ENCODE measurements at places on chromosomes 3 and 15.
A peak's percentile ranks its signal among the peaks of the same experiment; 100 is the strongest.

- no peak for DNase-seq
Measured at GRCh38 chr15:75172284-75172820, 29.3 kb upstream of the C15orf39 start.

- peak; percentile 36 for DNase-seq
Measured at GRCh38 chr3:99965077-99965476, 147.4 kb downstream of the CMSS1 start.

DNA sequence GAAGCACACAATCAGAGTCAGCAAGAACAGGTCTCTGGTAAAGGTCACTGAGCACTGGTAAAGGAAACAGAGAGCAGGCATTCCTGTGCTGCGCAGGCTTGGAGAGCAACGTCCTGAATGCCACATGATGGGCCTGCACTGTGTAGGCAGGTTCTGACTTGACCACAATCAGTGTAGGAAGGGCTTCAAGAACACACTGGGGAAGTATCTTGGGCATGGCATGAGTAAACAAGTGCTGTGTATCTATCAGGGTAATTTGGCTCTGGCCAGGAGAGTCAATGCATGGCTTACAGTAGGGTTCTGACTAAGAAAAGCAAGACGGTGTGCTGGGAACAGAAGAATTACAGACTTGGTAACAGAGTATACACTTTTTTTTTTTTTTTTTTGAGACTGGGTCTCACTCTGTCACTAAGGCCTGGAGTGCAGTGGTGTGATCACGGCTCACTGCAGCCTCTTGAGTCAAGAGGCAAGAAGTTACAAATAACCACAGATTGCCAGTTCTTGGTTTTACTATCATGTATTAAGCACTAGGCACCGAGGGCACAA lies 30.6 kb downstream of the TBC1D2B start:
- DNase-seq, result no peak

DNA sequence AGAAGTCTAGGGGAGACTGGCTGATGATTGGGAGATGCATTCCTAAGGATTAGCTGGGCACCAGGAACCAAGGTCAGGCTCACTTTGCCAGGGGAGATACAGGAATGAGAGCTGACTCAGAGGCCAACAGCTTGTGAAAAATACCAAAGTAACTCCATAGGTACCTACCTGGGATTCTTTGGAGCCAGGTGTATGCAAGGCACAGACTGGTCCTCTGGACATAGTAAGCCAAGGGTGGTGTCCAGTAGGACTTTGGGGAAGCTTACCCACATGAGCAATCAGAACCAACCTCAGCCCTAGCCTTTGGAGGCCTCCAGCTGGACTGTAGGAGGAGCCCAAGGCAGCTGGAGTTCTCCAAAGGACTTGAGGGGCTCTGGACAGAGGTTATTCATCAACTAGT lies 47.5 kb downstream of the CRYGS start:
- no peak for DNase-seq

- DNase-seq, result peak; percentile 49
Measured at GRCh38 chr15:64092864-64093626, 593 bp downstream of the CIAO2A start.

- DNase-seq, result no peak
Measured at GRCh38 chr3:53255423-53255774, 423 bp downstream of the TKT start.

- no peak for DNase-seq
Measured at GRCh38 chr3:77623500-77623899, 583.6 kb downstream of the ROBO2 start.

DNA sequence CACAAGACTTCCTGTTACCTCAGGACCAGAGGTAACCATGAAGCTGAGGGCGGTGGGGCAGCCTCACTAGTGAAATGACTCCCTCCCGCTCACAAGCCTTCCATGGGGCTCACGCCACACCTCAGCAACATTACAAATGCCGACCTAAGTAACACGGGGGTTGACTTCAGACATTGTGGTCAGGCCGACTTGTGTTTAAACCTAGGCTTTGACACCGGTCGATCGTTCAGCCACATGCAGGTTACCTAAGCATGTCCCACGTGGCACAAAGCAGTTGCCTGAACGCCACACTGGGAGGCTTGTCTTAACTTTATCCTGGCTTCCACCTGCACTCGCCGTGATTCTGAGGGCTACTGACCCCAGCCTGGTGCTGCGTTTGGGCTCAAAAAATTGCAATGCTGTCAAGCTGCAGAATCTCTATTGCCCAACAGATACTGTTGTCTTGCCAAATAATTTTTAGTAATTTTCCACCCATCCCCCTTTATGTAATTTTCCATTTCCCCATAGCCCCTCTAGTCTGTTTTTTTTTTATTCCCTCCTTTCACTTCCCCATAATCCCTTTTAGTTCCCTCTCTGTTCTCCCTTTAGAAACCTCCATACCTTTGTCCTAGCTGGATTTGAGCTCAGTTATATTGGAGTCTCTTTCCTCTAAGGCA lies 158.6 kb upstream of the RGMA start:
- no peak for DNase-seq

- DNase-seq, result peak; percentile 79
Measured at GRCh38 chr15:98518823-98519561, 129.3 kb upstream of the IGF1R start.

GRCh38 chr3:44208086-44208485 lies 33.6 kb upstream of the TOPAZ1 start:
- DNase-seq, result peak; percentile 73

GRCh38 chr15:39699516-39700374 lies 82.9 kb downstream of the FSIP1 start:
- DNase-seq, result peak; percentile 42

DNA sequence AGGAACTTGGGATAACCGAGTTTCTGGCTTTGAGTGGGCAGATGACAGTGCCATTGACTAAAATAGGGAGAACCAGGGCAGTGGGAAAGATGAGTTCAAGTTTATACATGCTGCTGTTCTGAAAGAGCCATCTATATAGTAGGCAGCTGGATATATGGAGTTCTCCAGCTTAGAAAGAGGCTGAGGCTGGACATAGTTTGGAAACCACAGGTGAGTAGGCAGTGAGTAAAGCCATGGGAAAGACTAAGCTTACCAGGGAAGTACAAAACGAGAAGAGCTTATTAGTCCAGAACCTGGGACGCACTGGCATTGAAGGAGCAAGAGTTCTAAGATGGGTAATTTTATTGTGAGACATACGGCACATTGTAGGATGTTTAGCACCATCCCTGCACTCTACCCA lies 54.2 kb downstream of the MSL2 start:
- DNase-seq, result peak; percentile 31

DNA sequence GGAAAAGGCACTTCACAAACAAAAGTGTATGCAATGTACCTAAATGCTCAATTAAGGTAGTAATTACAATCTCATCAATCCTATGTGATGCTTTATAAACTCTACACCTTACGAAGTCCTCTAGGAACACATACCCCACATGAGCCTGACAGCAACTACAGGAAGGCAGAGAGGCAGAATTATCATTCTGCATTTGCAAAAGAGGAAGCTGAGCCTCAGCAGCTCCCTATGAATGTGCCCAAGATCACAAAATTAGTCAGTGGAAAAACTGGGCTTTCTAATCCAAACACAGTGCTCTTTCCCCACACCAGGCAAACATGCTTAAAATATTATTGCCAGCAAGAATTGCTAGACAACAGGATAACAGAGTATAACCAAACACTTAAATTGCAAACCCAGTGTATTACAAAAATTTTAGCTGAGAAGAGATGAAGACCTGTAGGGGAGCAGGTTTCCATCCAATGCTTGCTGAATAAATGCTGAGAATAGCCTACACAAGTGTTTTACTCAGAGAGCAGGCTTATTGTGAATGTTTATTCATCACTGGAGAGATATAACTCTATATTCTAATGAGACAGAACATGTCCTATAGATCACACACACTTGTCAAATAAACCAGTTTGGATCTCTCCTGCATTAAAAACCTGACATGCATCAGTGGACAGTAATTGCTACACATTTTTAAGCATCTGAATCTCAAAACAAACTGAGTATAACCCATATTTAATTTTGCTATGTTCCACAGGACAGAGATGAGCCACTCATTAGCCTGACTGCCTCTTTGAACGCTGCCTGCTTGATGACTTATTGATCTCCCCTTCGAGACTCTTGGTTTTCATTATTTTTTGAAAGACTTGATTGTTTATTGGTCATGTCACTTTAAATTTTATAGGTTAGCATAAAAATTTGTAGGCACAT lies 62.2 kb downstream of the PLCH1 start:
- DNase-seq, result no peak

DNA sequence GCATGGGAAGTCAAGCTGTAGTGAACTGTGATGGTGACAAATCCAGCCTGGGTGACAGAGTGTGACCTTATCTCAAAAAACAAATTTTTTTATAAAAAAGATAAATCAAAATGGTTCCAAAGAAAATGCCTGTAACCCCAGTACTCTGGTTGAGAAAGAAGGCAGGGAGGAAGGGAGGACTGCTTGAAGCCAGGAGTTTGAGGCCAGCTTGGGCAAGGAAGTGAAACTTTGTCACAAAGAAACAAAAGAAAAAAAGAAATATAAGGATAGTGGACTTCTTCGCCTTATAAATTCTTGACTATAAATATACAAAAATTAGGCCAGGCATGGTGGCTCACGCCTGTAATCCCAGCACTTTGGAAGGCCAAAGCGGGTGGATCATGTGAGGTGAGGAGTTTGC lies 34.1 kb downstream of the SMARCC1 start:
- no peak for DNase-seq

DNA sequence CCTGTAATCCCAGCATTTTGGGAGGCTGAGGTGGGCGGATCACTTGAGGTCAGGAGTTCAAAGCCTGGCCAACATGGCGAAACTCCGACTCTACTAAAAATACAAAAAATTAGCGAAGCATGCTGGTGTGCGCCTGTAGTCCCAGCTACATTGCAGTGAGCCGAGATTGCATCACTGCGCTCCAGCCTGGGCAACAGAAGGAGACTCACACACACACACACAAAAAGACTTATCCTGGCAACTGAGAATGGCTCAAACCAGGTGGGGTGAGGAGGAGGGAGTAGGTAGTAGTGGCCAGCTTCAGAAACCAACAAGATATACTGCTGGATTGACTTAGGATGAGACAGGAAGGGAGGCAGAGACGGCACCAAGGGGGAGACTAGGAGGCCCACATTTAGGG lies 53.4 kb upstream of the APEH start:
- DNase-seq, result no peak

GRCh38 chr3:178295292-178295912 lies 240.8 kb upstream of the KCNMB2 start:
- DNase-seq, result peak; percentile 99

DNA sequence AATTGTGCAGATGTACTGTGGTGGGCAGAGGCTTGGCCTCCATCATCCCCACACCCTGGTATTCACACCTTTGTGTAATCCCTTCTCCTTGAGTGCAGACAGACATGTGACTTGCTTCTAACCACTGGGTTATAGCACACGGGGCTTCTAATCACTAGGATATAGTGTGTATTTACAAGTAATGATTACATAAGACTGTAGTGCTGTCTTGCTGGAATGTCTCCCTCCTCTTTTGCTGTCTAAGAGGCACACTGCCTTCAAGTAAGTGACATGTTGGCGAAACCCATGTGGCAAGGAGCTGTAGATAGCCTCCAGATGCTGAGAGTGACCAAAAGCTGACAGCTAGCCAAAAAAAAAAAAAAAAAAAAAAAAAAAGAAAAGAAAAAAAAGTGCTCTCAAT lies 542.7 kb upstream of the MDFIC2 start:
- peak; percentile 28 for DNase-seq

DNA sequence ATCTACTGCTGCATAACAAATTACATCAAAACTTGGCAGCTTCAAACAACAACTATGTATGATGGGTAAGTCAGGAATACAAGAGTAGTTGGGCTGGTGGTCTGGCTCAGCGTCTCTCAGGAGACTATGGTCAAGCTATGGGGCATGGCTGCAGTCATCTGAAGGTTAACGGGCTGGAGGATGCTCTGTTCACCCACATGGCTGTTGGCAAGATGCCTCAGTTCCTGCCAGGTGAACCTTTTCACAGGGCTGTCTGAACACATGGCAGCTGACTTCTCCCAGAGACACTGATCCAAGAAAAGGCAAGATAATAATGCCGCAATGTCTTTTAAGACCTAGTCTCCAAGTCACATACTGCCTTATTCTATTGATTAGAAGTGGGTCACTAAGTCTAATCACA lies 63.7 kb downstream of the GPR176 start:
- no peak for DNase-seq

DNA sequence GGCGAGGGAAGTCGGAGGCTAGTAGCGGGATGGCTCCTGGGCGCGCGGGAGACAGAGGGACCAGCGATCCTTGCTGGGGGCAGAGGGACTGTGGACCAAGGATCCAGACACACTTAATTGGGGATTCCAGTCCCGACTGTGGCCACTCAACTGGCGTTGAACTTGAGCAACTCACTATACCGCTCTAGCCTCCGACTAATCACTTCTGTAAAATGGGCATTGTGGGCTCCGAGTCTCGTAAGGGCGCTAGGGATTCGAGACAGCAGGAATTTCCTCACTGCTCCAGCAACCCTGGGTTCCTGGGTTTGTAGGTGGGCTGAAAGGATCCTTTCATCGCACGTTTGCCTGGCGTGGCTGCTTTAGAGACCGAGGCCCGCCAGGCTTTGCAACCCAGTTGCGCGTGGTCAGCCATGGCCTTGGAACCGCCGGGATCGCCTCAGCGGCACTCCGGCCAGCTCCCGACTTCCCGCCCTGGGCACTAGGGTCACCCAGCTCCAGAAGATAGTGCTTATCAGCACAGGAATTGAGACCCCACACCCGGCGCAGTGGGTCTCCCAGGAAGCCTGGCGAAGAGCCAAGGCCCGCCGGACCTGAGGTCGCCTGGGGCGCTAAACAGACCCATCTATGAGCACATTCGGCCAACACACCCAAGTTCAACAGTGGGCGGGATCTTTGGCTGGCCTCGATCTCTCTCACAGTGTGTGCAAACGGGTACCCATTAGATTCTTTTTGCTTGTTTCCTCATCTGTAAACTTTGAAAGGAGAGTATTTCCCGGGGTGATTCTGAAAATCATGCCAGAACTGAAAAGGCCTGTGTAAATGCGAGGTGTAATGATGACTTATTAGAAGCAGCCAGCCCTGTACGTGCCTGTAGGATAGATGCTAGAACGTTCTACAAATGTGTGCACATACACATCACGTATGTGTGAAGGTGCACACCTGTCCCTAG lies 9.9 kb downstream of the FOXL2 start:
- no peak for DNase-seq

DNA sequence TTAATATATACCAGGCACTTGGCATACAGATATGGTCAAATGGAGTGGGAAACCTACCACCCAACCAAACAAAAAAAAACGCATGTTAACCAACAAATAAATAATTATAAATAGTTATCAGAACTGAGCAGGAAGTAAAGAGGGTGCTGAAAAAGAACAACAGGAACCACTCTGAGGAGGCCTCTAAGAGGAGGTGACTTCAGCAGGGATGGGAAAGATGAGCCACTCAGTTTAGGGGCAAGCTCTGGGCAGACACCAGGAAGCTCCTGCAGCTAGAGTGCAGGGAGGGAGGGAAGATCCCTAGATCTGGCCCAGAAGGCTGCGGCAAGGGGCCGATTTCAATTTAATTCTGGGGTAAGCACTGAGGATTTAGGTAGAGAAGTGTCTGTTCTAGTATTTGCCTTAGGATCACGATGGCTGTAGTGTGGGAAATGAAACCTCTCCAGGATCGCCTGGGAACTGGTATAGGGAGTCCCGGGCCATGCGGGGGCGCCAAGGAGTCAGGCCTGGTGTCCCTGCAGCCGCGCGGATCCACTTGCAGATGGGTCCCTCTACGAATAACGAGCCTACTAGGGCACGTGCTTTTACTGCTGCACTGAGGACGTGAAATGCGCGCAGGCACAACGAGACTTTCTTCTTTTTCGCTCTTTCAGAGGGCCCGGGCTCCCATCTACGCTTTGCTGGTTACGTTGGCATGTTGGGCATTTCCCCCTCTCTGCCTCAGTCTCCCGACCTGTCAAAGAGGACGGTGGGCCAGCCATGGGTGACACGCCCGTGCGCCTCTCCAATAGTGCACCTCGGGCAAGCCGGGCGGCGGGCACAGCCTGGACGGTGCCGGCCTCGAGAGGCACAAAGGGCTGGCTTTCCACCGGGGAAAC lies 1.5 kb upstream of the LIMD1 start:
- peak; percentile 88 for DNase-seq
